Activated CD4-positive, alpha-beta T cell treated with anti-CD3 and anti-CD28 coated beads, Interleukin-2, amount 50 U/mL, for 16 hours (primary cell): ENCODE measurements at places on chromosomes 11 and 22.

DNA sequence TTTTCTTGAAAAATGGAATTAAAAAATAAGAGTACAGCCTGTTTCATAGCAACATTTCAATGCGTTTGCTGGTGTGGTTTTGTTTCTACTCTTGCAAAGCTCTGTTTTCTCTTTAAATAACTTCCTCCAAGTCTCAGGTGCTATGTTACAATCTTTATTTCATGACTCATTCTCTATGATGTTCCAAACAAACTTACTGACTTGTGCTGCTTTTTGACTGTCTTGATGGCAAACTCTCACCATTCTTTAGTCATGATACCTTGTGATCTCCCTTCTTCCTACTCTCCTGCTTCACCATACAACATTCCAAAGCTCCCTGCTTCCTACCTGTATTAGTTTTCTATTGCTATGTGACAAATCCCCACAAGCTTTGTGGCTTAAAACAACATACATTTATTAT lies 166.1 kb downstream of the C11orf91 start:
- no peak for DNase-seq

DNA sequence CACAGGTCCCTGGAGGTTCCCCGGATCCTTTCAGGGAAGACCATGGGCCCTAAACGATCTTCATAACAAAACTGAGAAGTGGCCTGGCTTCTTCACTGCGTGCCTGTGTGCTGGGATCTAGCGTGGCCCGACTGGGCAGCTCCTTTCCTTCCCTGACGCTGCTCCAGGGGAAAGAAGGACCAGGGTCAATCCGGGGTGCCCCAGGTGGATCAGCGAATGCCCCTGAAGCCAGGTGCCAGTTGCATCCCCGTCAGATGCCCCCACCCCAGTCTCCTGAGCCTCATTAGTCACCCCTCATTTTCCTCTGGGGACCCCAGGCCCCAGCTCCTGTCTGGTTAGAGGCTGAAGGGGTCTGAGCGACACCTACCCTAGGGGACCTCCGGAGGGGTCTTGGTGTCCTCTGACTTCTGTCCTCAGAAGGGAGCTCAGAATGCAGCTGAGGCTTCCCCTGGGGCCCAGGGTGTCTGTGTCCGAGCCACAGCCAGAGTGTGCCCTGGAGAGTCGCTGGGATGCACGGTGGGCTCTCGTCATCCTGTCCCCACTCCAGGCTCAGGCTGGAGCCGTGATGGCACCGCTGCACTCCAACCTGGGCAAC lies 18.7 kb upstream of the MUC6 start:
- DNase-seq: no peak

- DNase-seq: no peak
Measured at GRCh38 chr11:20061776-20062175, 98.5 kb downstream of the DBX1 start.

GRCh38 chr11:67300756-67301312 lies 2.5 kb upstream of the SSH3 start:
- no peak for DNase-seq

- no peak for DNase-seq
Measured at GRCh38 chr11:134025082-134025429, 43.8 kb upstream of the JAM3 start.

DNA sequence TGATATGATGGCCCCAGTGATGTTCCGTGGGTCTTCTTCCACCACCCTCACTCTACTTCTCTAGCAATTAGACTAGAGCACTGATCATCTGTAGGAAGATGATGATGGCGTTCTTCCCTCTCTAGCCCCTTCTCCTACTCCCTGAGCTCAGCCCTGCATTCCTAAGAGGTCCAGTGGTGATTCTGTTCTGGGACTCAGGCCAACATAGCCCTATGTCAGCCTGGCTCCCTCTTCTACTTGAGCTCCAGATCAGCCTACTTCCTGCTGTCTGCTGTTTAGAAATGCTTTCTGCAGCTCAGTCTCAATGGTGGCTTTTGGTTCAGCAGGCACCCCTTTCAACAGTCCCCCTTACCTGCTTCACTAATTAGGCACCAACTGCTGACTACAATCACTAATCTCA lies 86.1 kb upstream of the ZBED5 start:
- DNase-seq: no peak

DNA sequence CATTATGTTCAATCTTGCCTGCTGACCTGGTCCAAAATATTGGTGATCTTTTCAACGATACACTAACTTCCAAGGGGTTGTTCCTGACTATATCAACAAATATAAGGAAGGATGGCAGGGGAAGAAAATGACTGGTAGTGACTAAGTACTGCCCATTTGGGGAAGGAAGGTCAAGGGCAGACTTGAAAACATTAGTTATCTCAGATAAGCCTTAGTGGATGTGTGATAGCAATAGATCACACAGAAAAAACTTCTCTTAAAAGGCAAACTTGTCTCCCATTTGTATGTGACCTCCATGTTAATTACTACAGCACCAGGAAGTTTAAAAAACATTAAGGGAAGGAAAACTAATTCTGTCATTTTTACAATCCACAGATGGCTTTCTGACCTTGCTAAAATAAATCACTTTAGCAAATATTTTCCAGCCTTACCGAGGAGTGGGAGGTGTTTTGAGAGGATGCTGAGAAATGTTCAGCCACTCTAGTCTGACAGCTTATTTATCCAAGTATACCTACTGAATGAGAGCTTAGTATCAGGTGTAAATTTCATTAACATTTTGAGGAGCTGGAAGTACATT lies 88.2 kb upstream of the DDI1 start:
- no peak for DNase-seq

DNA sequence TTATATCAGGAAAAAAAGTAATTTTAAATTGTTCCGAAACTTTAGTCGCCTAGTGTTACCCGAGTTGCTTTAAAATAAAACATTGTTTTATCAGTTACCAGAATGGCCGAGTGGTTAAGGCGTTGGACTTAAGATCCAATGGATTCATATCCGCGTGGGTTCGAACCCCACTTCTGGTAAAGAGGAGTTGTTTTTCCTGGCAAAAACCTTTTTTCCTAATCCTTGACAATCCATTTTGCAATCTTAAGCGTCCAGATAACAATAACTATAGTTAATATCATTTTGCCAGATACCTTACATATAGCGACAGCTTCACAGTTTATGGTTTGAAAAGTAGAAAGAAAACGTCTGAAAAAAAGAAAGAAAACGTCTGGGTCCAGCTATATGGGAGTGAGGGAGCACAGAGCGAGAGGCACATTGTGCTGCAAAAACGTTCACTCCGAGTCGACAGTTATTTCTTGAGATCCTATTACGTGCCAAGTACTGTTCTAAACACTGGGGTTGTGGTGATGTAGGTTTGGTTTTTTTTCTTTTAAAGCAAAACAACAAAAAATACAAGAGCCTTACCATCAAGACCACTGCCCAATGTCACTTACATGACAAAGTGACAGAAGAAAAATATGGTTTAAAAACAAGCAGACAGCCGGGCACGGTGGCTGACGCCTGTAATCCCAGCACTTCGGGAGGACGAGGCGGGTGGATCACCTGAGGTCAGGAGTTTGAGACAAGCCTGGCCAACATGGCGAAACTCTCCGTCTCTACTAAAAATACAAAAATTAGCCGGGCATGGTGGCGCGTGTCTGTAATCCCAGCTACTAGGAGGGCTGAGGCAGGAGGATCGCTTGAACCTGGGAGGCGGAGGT lies 40.6 kb downstream of the OR4D9 start:
- peak; percentile 65 for DNase-seq

DNA sequence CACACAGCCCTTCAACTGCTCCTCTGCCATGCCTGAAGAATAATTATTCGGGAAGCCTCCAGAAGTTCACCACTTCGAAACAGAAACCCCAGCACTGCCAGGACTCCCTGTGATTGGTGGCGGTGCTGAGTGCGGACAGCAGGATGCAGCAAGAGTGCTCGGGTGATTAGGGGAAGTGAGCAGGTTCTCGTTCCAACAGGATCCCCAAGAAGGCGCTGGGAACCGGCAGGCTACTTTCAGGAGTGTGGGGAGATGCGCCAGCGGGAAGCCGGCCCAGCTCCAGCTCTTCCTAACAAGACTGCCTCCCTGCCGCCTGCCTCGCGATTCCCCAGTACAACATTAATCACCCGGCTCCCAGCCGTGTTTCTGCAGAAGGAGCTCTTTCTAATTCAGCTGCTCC lies 630.2 kb downstream of the BRD1 start:
- no peak for DNase-seq

DNA sequence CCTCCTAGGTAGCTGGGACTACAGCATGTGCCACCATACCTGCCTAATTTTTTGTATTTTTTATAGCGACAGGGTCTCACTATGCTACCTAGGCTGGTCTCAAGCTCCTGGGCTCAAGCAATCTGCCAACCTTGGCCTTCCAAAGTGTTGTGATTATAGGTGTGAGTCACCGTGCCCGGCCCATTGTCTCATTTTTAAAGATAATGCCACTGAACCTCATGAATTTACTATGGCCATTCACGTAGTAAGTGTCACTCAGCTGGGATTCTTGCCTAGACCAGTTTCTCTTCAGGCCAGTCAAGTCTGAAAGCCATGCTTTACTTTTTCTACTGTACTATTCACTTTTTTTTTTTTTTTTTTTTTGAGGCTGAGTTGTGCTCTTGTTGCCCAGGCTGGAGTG lies 22.4 kb downstream of the DEPDC5 start:
- no peak for DNase-seq

DNA sequence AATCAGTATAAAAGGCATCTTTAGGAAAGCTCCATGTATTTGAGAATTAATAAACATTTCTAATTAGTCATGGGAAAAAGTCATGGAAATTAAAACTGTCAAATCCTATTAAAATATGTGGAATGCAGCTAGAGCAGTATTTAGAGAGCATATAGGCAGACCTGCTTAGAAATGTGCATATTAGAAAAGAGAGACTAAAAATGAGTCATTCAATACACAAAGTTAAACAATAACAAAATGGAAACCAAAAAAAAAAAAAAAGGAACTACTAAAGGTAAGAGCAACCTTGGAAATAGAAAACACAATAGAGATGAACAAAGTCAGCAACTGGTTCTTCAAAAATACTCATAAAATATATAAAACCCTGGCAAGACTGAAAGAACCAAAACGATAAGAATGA lies 59.7 kb upstream of the RASSF10 start:
- DNase-seq: no peak

GRCh38 chr11:75816561-75817239 lies 1.7 kb downstream of the UVRAG start:
- DNase-seq: peak; percentile 9

- DNase-seq: peak; percentile 50
Measured at GRCh38 chr22:45064313-45065278, 54.8 kb upstream of the PHF21B start.

- DNase-seq: no peak
Measured at GRCh38 chr11:13140028-13140870, 131.1 kb downstream of the RASSF10 start.

GRCh38 chr11:79431535-79431934 lies 9.3 kb downstream of the TENM4 start:
- DNase-seq: no peak

DNA sequence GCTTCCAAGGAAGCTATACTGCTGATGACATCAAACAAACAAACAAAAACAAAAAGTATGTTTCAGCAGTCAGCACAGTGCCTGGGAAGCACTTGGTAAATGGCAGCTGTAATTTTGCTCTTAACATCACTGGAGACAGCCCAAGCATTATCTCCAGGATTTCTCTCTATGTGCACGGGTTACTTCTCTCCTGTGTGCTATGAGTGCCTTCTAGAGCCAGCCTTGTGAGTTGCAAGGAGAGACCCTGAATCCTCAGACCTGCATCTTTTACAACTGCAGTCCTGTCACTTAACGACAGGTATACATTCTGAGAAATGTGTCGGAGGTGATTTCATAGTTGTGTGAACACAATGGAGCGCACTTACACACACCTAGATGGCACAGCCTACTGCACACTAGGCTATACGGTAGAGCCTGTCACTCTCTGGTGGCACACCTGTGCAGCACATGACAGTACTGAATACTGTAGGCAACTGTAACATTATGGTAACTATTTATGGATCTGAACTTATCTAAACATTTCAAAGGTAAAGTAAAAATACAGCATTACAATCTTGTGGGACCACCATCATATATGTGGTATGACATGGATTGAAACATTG lies 662.5 kb upstream of the B3GAT1 start:
- DNase-seq: no peak

GRCh38 chr11:60193687-60194433 lies 11.0 kb upstream of the MS4A6A start:
- peak; percentile 75 for DNase-seq

- no peak for DNase-seq
Measured at GRCh38 chr11:78371221-78371891, 46.3 kb downstream of the GAB2 start.

DNA sequence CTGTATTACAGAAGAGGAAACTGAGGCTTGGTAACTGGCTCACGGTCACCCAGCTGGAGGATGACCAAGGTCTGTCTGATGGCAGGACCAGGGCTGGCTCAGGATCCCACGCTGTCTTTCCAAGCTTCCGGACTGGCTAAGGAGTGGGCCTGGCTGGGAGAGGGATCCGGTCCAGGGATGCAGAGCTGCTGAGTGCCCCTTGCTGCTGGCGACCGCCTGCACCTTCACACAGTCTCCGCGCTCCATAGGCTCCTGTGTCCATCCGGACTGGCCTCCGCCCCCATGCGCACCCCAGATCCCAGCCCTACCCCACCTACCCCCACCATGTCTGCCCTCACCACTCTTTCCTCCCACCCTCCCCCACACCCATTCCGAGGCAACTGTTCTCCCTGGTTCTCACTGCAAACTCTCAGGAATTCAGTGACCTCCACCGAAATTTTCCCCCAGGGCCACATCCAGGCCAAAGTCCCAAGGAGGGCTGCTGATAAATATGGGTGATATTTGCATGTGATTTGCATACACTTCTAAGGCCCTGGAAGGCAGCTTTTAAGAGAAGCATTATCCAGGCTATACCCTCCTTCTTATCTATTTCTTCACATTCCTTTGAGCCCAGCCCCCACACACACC lies 48.5 kb upstream of the SLC35C1 start:
- DNase-seq: no peak

DNA sequence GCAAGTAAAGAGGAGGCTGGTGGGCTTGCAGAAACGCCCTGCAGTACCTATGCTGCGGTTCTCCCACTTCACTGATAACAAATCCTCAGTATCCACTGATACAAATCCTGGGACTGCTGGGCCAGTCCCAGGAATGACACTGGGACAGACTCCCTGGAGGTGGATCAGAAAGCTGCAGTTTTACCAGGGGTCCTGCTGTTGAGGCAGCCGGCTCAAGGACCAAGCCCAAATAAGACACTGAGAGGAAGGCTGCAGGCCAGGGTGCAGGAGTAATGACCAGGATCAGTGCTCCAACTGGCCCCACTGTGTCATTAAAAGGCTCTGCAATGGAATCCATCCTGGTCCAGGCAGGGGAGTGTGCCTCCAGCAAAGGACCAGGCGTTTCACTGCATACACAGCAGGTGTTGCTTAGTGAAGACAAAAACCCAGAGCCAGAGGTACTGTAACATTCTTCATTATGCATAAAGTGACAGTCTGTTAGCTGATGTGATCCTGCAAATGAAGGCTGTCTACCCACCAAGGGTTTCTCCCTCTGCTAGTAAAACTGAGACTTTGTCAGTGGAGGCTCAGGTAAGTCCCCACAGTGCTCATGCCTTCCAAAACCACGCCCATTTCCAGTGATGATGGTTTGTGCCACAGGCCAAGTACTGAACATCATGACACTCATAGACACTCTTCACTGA lies 1.4 kb upstream of the C22orf39 start:
- DNase-seq: peak; percentile 84

- DNase-seq: no peak
Measured at GRCh38 chr11:68052137-68052873, 13.5 kb downstream of the TCIRG1 start.

GRCh38 chr11:62338218-62338617 lies 970 bp downstream of the ASRGL1 start:
- DNase-seq: no peak

- no peak for DNase-seq
Measured at GRCh38 chr11:119754656-119755355, 25.8 kb upstream of the NECTIN1 start.

GRCh38 chr11:94788396-94788795 lies 20.2 kb downstream of the AMOTL1 start:
- no peak for DNase-seq
